ENCODE measurements at places on chromosomes 2 and 18.

- no peak for DNase-seq
Measured at GRCh38 chr2:17231394-17231965, 286.8 kb downstream of the RAD51AP2 start.

- DNase-seq: no peak
Measured at GRCh38 chr18:9123520-9123919, 13.1 kb upstream of the ANKRD12 start.

DNA sequence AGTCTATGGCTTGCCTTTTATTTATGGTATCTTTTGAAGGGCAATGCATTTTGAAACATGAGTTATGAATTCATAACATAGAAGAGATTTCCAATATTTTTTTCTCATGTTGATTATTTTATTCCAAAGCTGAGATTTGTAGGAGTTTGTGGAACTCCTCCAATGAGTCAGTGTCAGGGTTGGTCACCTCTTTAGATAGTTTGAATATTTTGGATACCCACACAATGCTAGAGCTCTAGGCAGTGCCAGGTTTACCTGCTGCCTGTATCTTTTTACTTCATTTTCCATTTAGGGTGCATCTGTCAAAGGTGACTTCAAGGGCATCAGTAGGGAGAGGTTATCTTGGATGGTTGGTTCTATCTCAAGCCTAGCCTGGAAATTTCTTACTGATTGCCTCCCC is 152.7 kb downstream of the CERS6 start:
- DNase-seq: no peak

DNA sequence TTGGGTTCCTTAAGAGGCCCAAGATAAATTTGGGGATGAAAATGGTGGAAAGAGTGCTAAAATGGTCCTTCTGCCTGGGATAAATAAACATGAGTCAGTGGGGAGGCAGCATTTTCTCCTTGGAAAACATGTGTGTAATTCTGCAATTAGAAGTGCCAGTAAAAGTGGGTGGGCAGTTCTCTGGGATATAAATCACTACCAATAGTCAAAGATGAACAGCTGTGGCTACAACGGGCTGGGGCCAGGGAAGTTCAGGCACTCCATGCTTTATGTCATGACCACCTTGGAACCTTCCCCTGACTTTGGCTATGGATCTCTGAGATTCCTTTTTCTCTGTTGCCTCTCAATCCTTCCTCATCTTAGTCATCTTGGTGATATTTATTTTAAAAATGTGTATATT is 56.5 kb upstream of the CYRIA start:
- DNase-seq: no peak

GRCh38 chr2:203858176-203858575 is 9.4 kb upstream of the CTLA4 start:
- DNase-seq: no peak

GRCh38 chr2:128304715-128305554 is 13.7 kb downstream of the HS6ST1 start:
- DNase-seq: no peak

DNA sequence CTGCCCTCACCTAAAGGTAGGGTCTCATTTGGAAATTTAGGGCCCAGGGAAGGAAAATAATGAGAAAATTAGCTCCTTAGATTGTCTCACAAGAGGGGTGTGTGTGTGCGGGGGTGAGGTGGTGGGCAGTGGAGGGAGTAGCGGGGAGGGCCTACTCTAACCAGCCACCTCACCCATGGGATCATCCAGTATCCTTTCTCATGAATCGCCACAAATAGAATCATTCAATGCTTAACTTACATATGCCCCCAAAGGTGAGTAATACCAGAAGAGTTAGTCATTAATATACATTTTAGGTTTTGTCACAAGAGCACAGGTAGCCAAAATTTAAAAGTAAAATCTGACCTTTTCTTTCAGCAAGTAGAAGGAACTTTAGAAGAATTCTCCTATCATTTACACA is 122.1 kb downstream of the PLEKHM3 start:
- DNase-seq: no peak

DNA sequence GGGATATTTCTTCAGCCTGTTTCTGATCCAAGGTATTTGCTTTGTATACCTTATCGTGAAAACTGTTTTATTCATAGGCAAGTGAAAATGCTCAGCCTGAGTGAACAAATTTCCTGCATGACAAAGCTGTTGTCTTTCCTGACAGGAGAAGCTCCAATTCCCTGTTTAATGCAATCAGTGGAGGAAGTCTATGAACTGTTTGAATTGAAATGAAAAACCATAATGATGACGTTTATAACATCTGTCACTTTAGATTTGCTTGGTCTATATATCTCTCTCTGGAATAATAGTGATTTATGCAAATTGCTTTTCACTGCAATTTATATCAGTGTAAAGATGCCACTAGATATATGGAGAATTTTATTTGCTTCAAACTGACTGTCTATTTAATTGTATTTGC is 239.4 kb upstream of the HNMT start:
- no peak for DNase-seq

DNA sequence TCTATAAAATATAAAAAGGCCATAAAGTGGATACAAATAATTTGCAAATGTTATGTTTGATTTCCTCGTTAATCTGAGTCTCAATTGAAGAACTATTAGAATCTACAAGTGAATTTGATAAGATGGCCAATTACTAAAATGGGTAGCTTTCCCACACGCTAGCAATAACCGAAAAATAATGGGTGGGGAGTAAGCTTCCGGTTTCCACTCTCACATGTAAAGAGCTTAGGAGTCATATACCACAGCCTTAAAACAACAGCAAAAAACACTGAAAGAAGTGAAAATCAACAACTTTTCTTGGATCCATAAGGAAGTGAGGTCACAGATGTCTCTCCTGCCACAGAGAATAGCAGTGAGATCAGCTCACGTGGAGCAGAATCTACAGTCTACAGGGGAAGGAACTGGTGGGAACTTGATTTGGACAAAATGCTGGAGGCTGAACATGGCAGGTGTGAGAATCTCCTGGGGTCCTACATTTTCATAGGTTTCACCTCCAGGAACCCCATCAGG is 18.6 kb downstream of the THAP4 start:
- no peak for DNase-seq

DNA sequence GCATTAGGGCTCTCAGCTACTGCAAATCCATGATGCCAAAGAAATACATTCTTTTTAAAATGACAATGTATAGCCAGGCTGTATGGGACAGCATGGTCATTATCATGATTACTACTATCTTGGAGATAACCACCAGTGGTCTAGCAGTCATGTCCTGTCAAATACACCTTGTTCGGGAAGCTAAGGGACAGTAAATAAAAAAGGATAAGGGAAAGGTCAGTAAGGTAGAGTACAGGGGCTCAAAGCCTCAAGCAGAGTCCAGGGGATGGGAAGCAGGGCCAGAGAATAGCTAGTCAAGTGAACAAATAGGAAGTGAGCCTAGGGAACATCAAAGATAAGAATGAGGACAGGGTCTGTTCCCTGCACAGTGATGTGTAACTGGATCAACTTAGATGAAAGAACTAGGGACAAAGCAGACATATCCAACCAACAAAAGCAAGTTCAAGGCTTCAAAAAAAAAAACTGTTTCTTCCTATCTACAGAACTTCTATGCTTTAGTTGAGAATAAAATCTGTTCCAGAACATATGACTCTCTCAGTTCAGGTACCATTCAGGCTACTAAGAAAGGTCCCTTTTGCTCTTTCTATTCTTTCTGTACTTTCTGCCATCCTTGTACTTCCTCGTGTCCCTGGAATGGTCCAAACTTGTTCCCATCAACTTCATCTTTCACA is 62.9 kb upstream of the EHBP1 start:
- DNase-seq: no peak

- no peak for DNase-seq
Measured at GRCh38 chr2:201466050-201466675, 14.6 kb downstream of the STRADB start.

DNA sequence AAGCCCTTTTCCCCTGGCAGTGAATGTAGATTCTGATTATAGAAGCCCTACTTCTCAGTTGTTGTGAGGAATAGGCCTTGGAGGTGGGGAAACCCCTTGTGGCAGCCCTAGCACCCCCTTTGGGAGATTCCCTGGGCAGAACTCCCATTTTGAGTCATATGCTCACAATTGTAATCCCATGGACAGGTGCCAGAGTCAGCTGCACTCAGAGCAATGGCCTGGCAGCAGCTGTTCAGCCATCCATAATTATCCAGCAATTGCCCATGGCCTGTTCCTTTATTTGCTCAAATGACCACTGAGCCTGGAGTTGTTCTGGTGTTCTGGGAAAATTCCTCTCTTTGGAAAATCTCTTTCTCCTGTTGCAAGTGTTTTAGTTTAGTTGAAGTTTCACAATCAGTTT is 71.7 kb downstream of the PTRHD1 start:
- no peak for DNase-seq

All from stimulated activated CD4-positive, alpha-beta T cell treated with anti-CD3 and anti-CD28 coated beads, Interleukin-1b, Interleukin-23, amount 100 ng/mL, for 1 hour (primary cell).